ENCODE measurements at places on chromosomes 6 and 20. TPM values are rescaled to one million over a fixed set of nuclear protein-coding genes. Genes with fewer than 3 reads are reported as not detected.

The ADTRP gene
- 1.2 TPM for polyA plus RNA-seq

The GHRH gene
- not detected for polyA plus RNA-seq

The CST2 gene
- not detected for polyA plus RNA-seq

The SULF2 gene
- polyA plus RNA-seq: 71.7 TPM

The FAM110A gene
- polyA plus RNA-seq: 7.6 TPM

The GJA10 gene
- not detected for polyA plus RNA-seq
